ENCODE measurements at places on chromosomes 12 and 14.

- DNase-seq = no peak
Measured at GRCh38 chr12:31922341-31923062, 36.7 kb upstream of the RESF1 start.

DNA sequence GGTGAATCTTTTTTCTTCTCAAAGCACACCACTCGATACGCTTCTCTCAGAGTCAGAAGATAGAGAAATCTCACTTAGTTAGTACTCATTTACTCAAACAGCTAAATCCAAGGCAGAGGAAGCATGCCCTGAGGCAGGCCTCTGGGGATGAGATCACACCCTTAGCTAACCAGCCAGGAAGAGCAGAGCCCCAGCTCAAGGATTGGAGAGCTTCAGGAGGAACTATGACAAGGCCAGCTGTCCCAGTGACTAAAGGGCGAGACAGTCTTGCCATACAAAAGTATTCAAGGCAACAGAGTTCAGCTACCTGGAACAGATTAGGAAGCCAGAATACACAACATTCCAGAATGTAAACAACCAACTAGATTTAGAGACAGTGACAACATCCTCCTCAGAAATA, 197.7 kb upstream of the CCDC196 start:
- DNase-seq = no peak

DNA sequence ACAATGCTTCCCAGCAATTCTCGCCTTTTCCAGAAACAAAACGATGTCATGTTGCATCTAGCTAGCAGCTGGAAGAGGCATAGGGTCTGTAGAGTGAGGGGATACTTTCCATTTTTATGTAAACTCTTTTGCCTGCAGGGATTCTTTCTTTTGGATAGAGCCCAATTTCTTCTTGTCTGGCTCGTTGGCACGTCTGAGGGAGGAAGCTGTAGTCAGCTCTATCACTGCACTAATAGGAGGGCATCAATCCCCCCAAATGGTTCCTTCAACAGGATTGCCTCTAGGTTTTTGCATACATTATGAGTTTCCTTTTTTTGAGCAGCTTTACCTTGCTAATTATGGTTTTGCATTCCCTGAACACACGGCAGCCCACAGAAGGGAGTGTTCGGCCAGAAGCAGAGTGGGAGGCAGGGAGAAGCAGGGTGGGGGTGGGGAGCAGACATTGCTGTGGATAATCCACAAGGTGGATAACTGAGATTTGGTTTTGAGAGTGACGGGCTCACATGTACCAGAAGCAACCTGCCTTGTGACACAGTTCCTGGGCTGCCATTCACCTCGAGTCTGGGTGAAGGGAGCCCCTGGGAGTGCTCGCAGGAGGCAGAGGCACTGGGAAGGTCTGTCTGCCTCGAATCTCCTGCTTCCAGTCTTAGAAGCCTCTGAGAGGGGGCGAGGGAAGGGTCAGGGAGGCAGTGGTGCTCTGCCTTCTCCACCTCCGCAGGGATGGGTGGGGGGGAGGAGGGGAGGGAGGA, 24.5 kb downstream of the LRTM2 start:
- no peak for DNase-seq

DNA sequence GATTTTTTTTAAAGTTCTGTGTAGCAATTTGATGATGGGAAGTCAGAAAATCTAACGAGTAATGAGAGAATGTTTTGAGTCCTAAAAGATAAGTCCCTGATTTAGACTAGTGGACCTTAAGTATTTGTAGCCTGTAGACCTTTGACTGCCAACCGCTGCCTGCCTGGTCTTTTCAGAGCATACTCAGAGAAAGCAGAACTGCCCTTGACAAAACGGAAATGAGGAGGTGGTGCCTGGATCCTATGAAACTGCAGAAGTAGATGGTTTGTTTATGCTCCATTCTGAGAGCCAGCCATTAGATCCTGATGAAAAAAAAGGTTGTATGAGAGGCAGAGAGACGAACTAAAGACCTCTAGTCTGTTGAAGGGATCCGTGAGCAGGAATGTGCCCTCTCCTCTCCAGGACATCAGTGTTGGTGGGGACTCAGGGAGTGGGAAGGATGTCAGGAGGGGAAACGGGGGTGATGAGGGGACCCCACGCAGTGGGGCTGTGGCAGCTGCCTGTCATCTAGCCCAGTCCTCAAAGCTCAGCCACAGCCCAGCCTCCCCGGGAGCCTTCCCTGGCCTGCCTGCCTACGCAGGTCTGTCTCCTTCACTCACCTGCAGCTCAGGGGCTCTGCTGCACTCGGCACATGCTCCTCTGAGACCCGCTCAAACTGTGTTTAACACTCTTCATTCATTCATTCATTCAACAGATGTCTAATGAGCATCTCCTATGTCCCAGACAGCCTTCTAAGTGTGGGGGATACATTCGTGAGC, 447.5 kb downstream of the AACS start:
- no peak for DNase-seq

DNA sequence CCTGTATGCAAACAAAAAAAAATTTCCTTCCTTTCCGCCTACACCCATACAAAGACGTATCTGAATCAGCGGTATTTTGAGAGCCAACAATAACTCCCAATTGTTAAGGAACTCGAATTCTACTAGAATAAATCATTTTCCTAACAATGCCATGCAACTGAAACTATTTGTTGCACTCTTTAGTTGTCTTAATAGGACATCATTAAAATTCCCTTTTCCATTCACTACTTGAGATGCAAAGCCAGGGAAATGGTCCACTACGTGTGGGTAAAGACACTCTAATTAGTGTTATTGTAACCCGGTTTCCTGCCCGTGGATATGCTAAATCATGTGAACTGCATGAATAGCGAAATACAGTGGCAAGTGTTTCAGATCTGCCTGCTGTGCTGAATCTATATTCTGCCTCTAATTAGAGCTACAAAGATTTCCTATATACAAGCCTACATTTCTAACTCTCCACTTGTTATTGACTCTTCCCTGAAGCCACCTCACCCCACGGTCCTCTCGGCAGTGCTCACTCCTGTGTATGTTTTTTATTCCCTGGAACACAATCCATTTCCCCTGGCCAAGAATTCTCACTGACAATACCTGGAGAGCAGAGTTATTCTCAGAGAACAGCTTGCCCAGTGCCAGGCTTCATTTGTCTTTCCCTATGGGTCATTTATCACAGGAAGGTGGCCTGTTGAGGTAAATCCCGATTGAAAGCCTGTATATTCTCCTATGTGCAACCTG, 168.3 kb downstream of the PAWR start:
- DNase-seq = no peak

DNA sequence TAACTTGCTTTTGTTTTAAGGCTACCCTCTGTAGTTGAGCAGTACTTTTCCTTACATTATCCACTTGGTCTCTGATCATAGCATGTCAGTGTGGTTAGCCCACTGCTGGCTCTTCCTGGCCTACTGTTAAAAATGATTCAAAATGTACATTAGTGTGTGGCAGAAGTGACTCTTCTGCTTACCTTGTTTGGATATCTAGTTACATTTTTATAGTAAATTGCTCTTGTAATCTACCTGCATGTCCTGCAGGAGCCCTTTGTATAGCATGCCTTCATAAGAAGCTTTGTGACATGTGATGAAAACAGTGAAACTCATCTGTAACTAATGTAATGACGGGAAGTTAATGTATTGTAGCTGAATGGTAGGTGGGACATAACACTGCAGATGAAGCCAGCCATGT, 8.1 kb downstream of the SPATS2 start:
- no peak for DNase-seq

DNA sequence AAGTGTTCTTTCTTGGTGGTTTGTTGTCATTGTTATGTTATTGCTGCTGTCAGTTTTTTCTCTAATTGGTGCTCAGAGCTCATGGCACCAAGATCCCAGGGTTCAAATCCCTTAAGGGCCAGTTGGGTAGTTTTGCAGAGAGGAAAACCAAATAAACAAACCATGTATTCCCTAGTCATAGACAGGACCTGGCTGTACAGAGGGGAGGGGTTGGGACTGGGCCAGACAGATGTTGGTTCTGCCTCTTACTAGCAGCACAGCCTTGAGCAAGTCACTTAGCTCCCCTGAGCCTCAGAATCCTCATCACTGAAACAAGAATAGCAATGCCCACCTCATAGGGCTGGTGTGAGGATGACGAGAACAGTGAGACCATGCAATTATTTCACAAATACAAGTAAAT, 53.4 kb downstream of the LTBP2 start:
- DNase-seq = no peak

DNA sequence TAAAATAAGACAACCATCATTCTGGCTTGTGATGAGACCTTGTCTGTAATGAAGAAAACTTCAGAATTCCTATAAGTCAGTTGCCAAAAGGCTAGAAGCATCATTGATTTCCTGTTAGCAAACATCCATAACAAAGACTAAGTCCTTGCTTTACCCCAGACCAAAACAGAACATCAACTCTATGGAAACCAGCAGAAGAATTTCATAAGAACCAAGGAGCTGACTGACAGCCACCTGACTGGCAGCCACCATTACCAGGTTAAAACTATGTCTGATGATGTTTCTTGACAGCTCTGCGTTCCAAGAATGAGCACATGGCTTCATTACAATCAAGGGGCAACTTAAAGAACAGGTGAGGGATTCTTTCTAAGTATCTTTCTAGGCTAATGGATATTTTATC, 29.3 kb downstream of the HECTD4 start:
- no peak for DNase-seq

- DNase-seq = no peak
Measured at GRCh38 chr12:121883315-121883660, 5.3 kb upstream of the PSMD9 start.

DNA sequence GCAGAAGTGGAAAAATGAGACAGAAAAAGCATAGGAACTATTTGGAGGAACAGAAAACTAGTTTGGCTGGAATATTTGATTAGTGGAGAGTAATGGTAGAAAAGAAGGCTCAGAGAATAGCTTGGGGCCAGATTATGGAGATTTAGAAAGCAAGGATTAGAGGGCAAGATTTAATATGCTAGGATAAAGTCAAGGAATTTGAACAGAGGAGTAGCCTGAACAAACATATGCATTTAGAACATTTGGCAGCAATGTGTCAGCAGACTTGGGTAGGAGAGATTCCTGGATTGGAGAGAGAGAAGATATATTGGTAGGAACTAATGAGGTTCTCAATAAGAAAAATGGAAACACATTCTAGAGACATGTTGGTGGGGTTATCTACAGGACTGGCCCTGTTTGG, 229.2 kb upstream of the PKP2 start:
- no peak for DNase-seq

DNA sequence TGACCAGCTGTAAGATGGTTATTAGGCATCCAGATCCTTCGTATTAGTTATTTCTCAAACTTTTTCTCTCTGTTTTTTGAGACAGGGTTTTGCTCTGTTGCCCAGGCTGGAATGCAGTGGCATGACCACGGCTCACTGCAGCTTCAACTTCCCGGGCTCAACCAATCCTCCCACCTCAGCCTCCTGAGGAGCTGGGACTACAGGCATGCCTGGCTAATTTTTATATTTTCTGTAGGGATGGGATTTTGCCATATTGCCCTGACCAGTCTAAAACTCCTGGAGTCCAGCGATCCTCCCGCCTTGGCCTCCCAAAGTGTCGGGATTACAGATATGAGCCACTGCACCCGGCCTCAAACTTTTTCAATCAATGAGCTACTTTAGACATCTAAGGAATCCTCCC, 33.1 kb downstream of the FZD10 start:
- DNase-seq = no peak

DNA sequence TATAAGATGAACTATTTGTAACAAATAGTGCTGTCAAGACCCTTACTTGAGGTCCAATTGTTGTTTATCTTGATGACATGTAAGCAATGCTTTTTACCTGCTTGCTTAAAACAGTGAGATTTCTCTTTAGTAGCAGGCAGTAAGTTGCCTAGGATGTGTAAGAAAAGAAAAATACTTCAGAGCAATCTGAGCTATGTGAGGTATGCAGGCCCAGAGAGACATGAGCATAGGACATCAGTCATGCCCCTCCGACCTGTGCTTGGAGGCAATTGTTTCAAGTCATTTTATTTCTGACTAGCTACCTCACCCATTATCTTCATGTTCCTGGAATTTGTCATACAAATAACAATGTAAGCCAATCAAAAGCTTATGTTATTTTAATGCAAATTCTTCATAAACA, 930.6 kb upstream of the FBXO33 start:
- DNase-seq = no peak

DNA sequence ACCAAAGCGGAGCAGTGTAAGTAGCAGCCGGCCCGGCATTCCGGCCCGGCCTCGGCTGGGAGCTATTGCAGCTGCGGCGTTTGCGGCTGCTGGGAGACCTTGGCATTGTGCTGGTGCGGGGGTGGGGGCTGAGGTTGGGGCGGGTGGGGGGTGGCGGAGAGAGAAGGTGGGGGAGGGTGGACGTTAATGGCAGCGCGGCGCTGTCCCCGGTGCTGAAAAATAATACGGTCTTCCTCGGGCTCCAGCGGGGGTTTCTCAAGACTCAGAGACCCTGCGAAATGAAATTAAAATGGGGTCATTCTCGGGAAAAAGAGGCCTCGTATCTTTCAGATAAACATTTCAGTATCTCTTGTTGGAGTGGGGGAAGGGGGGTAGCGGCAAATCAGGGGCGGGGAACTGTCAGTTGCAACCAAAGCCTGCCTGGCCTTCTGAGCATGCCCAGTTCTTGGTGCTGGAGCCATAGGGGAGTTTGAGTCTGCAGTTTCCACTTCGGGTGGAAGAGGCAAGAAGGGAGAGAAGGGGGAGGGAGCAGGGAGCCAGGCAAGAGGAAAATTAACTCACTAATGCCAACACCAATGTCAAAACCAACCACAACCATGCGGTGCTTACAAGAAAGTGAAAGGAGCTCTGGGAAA, 414 bp downstream of the UNC79 start:
- no peak for DNase-seq

DNA sequence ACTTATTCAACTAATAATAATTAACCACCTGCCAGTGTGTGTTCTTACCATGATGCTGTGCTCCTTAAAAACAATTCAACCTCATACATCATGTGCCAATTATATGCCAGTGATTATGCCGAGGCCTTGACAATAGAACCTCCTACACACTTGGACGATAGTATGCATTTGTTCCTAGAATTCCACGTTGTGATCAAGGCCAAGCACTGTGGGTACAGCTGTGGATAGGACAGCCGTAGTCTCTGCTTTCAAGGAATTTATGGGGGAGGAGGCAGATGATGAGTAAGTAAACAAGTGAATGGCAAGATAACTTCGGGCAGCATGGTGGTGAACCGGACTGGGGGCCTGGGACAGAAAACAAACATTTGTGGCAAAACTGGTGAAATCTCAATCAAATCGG, 18.0 kb upstream of the MYO1H start:
- no peak for DNase-seq

GRCh38 chr12:78966062-78966461, 101.5 kb downstream of the SYT1 start:
- DNase-seq = no peak

DNA sequence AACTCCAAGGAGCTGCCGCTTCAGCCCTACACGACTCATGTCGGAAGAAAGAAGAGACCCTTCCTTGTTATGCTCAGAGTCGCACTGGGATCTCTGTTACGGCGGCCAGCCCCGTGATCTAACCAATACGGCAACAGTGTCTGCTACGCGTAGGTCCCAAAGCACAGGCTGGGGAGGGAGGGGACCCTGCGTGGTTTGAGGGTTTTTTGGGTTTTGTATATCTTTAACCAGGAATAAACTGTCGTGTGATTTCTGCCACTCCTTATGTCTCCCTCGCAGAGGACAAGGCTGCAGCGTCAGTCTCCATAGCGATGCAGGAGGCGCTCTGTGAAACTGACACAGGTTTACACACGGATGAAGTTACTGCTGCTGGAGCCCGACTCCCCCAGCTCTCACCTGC, 60.0 kb upstream of the DIO3 start:
- DNase-seq = no peak

- DNase-seq = peak; percentile 40
Measured at GRCh38 chr12:6603095-6603567, 4.0 kb downstream of the CHD4 start.

- DNase-seq = no peak
Measured at GRCh38 chr14:68574461-68574860, 218.4 kb downstream of the ZFP36L1 start.

Measured in CD4-positive, alpha-beta T cell treated with Interleukin-2 at 100 ng/mL for 4 hours (primary cell).